Activated naive CD4-positive, alpha-beta T cell treated with anti-CD3 and anti-CD28 coated beads, Interleukin-2, amount 10 ng/mL, durations not matched to agents 7 days and 5 days (primary cell): ENCODE measurements at places on chromosomes 1 and 21.

GRCh38 chr1:8874230-8875201, 4.0 kb downstream of the ENO1 start:
- no peak for DNase-seq

- DNase-seq: no peak
Measured at GRCh38 chr1:156108664-156109241, 5.8 kb upstream of the LMNA start.

DNA sequence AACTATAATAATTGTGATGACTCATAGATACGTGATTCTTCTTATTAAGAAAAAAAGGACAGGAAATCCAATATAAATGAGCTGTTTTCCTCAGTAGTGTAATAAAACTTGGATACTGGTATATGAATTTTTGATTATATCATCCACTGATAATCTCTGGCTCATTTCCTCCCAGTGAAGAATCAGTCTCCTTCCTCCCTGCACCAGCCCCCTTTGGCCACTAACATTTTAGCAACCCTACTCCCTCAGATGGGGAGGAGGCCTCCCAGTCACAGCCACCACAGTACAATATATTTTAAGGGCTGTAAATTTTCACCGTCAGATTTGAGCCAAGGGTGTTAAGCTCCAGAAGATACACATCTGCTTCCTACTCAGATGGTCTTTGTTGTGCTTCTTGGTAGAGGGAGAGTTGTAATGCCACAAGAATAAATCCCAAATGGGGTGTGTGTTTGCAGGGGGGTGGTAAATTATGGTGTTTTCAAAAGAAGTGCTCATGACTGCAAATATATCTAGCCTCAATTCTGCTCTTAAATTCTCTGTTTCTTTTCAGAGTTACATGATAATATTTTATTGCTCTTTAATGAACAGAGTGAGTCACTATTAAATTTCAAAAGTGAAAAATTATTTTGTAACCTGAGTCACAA, 153.5 kb downstream of the HLX start:
- no peak for DNase-seq

- DNase-seq: no peak
Measured at GRCh38 chr21:39633770-39634181, 21.0 kb downstream of the B3GALT5 start.

DNA sequence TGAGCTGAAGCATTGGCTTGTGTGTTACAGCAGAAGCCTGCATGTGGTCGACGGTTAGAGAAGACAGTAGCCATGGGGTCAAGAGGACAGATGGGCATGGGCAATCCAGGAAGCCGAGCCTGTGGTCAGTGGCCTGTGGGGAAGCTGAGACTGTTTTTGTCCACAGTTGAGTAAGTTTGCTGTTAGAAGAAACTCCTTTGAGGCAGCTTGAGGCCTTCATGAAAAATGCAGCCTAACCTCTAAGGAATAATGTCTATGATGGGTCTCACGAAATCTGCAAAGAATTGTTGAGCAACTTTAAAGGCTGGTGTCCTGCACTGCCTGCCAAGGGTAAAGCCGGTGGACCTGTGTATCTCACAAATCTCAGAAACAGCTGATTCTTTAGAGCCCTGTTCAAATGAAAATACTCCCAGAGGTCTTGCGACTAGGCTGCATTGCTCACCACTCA, 322.4 kb downstream of the SETD4 start:
- DNase-seq: no peak

DNA sequence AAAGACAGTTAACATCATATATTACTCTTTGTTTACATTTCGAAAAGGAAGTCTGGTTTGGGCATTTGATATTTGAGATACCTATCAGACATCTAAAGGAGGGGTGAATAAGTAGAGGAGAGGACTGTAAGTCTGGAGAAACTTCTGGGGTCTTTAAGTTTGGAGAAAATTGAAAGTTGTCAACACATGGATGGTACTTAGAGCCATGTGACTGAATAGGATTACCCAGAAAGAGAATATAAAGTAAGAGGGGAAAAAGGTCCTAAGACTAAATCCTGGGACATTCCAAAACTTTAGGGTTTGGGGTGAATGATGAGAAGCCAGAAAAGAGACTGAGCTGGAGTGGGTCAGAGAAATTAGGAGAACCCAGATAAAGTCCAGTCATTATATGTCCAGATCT, 10.1 kb upstream of the RNF2 start:
- DNase-seq: no peak

GRCh38 chr1:65605621-65606020, 185.2 kb downstream of the LEPR start:
- DNase-seq: no peak

GRCh38 chr1:27538793-27539192, 48.8 kb upstream of the WASF2 start:
- DNase-seq: no peak

DNA sequence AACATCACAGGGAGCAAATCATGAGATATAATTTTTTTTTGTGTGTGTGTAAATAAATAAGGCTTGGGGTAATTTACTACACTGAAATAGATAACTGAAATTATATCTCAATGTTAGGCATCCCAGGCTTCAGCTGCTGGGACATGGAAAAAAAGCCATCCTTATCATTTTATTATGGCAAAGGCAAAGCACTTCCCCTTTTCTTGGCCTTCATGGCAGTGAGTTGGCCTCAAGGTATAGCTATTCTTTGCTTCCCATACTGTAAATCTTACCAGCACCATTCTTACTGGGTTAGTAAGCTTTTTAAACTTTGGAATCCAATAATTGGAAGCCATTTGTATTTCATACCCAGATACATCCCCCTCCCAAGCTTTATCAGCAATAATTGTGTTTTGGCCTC, 29.0 kb downstream of the RBM11 start:
- no peak for DNase-seq

GRCh38 chr1:232464325-232464724, 165.6 kb downstream of the SIPA1L2 start:
- no peak for DNase-seq

- peak; percentile 67 for DNase-seq
Measured at GRCh38 chr1:20376880-20377494, 86.3 kb downstream of the VWA5B1 start.

GRCh38 chr1:172902200-172902599, 148.5 kb downstream of the TNFSF18 start:
- no peak for DNase-seq

DNA sequence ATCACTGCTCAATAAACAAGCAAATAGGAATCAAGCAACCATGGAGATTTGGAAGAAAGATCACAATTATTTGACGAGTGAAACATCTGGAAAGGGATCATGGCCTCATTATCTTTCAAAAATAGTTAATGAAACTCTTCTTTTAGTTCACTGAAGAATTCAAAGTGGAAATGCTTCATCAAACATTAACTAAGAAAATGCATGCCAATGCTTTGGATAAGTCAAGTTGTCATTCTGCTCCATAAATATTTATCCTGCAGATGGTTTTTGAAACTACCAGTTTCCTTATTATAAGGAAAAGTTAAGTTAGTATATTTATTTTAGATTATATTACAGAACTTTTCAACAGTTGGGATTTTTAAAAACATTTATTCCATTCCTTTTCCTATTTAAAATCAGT, 206.5 kb upstream of the ADGRL2 start:
- DNase-seq: no peak

- DNase-seq: no peak
Measured at GRCh38 chr21:34965200-34966174, 83.6 kb downstream of the RUNX1 start.

GRCh38 chr1:177864538-177865305, 105.1 kb downstream of the SEC16B start:
- DNase-seq: no peak

- no peak for DNase-seq
Measured at GRCh38 chr1:111597426-111597825, 22.2 kb upstream of the RAP1A start.

DNA sequence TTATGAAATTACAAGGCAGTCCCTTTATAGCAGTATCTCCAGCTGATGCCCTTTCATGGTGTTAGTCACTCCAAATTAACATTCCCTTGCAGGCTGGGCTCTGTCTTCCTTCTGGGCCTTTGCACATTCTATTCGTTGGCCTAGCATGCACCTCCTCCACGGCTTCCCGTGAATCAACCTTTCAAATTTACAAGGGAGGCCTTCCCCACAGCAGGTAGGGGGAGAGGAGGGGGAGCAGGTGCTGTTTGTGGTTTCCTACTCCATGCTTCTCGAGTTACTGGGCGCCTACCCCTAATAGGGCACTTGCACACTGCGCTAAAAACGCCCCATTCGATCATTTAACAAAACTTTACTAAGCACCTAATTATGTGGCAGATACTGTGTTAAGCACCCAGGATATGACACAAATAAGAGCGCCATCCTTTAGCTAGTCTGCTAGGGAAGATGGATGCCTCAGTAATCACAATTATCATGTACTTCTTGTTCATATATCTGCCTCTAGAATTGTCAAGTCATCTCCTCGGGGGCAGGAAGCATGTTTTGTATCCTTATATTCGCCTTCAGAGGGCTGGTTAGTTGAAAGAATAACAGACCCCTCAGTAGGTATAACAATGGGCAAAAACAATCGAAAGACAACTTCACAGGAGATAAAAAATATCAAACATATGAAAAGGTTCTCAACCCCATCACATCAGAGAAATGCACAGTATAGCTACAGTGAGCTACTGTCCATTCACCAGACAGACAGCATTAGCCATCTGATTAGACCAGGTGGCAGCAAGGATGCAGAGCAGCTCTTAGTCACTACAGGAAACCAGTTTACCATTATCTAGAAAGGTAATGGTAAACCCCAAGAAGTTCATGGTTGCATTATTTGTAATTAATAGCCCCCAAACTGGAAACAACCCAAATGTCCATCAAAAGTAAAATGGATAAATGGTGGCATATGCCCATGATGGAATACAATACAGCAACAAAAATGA, 1.7 kb upstream of the ADAR start:
- DNase-seq: peak; percentile 75

DNA sequence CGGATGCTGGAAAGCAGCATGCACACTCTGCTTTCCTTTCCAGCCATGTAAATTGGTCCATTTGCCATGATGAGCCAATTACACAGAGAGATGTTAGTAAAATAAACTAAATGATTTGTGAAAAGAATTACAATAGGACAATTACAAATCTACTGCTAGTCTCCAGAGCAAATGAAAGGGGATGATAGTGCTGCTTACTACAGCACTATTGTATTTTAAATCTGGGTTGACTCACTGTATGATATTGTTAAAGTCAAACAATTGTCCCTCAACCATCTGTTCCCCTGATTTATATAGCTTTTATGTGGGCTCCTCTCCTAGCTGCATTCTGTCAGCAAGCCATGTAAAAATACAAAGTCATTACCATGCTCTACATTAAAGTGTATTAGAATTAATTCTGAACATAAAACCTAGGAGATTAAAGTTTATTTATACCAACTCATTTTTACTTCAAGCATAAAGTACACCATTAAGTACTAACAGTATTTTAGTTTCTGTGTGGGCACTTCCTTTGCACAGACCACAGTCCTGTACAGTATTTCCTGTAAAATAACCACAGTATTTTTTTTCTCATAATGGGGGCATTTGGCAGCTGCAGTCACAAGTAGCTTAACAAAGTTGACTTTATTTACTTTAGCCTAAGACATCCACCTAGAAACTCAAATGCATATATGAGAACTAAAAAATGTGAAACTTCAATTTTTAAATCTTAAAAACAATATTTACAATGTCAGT, 135.8 kb downstream of the VAV3 start:
- no peak for DNase-seq

GRCh38 chr21:29697555-29698193, 242.1 kb downstream of the GRIK1 start:
- no peak for DNase-seq

DNA sequence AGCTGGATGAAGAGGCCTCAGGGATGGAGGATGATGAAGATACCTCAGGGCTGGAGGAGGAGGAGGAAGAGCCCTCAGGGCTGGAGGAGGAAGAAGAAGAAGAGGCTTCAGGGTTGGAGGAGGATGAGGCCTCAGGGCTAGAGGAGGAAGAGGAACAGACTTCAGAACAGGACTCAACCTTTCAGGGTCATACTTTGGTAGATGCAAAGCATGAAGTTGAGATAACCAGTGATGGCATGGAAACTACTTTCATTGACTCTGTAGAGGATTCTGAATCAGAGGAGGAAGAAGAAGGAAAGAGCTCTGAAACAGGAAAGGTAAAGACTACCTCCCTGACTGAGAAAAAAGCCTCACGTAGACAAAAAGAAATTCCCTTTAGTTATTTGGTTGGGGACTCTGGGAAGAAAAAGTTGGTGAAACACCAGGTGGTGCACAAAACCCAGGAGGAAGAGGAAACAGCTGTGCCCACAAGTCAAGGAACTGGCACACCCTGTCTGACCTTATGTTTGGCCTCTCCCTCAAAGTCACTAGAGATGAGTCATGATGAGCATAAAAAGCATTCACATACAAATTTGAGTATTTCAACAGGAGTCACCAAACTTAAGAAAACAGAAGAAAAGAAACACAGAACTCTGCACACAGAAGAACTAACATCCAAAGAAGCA, 15.4 kb downstream of the L1TD1 start:
- DNase-seq: no peak

DNA sequence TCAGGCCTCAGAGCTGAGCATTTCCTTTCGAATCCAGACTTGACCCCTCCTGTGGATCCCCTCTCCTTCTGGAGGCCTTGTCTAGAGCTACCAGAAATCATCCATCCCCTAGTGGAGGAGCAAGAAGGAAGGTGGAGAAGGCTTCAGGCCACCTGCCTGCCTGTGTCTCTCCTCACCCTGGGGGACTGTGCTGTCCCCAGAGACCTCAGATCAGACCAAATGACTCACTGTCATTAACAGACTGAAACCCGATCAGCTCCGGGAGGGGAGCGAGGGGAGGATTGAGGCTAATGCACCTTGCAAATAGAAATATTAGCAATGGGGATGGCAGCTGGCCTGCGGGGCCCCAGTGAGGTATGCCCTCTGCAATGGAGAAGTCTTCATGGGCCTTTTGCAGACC, 2.1 kb downstream of the MYBPH start:
- peak; percentile 18 for DNase-seq

DNA sequence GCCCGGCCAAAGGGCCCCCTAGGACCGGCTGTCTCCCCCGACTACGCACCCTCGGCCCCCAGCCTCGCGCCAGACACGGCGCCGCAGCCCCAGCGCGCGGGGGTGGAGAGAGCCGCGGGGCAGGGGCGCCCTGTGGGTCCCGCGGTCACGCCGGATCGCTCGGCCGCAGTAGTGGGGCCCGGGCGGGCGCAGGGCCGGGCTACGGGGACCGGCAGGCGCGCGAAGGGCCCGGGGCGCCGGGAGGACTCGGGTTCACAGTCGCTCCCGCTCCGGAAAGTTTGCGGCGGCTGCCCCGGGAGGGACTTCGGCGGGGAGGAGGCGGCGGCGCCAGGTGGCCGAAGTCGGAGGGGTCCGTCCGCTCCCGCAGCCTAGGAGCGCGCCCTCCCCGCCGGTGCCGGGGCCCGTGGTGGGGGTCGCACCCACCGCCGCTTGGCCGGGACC, 7.1 kb upstream of the ZNF669 start:
- DNase-seq: no peak

- no peak for DNase-seq
Measured at GRCh38 chr1:37999430-38000232, 5.7 kb downstream of the FHL3 start.

DNA sequence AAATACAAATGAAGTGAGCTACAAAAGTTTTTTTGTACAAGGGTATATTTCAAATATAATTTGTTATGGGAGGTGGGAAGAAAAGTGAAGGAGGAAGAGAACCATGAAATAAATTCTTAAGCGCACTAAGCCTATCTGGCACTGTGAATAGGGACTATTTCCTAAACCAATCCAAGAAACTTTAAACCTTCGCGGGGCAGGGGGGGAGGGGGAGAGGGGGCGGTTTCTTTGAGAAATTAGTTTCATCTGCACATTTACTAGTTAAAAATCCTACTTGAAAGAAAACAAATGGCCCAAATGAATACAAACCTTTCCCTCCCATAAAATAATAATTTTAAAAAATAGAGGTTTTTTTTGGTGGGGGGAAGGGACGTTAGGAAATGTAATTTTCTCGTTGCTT, 364 bp downstream of the GOLPH3L start:
- no peak for DNase-seq
